ENCODE measurements at places on chromosomes 11 and 22.
A peak's percentile ranks its signal among the peaks of the same experiment; 100 is the strongest.

GRCh38 chr11:17543574-17544180 lies 539 bp downstream of the USH1C start:
- DNase-seq, result no peak

DNA sequence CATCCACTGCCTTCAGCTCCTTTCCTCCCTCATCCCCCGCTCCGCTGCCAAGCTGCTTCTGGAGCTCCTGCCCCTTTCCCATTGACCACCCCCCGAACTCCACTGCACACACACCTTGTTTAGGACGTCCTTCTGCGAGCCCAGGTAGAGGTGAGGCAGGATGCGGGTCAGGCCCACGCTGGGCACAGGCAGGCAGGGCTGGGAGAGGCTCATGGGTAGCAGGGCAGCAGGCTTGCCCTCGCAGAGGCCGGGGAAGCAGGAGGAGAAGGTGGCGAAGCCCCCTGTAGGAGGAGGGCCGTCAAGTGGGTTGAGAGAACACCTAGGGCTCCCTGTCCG lies 13.3 kb downstream of the DUSP8 start:
- DNase-seq, result no peak

DNA sequence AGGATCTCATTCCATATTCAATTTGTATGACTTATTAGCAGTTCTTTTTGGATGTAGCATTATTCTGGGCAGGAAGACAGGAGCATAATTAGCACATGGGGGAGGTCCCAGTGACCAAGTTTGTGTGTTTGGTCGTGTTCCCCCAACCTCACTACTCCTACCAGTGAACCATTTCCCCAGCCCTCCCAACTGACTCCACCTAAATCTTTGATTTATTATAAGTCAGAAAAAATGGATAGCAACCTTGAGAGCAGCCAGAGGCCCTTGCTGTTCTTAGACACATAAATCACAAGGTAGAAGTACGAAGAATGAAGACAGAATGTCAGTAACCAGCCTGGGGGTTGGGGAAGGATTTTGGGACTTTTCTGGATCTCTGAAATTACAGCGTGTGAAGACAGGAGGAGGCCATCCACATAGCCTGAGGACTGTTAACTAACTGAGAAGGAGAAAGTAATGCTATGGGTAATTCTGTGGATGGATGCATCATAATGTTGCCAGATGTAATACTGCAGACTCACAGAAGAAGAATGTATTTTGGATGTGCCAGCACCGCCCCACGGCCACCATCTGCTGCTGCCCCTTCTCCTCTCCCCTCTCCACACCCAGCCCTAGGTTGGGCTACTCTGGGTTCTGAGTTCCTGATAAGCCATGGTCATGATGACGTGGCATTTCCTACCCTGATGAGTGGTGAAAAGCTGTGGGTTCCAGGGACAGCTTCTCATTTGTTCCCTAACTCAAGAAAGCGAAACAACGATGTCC lies 124.3 kb upstream of the TTC12 start:
- peak; percentile 100 for DNase-seq

GRCh38 chr11:61516191-61516590 lies 7.6 kb downstream of the LRRC10B start:
- DNase-seq, result no peak

DNA sequence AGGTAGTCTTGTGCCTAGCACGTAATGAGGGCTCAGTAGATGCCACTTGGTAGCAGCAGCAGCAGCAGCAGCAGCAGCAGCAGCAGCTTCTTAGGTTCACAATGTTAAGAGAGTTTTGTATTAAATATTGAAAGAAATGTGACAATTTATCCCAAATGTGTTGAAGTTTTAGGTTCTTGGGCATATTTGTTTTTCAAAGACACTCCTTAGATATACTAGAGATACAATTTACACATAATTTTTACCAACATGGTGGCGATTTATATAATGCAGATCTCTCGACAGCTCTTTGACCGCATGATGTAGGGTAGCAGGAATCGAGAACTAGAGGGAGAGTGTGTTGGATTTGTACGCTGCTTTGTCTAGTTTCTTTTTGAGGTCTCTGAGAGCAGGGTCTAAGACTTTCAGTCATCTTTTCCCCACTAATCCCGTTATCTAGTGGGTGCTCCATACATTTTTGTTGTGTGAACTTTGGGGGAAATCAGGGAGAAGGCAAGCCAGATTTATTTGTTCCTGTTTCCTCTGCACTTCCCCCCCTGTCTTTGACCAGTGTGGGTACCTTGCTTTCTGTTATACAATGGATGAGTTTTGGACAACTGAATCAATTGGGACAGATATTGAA lies 1.4 kb downstream of the FDX1 start:
- peak; percentile 20 for DNase-seq

DNA sequence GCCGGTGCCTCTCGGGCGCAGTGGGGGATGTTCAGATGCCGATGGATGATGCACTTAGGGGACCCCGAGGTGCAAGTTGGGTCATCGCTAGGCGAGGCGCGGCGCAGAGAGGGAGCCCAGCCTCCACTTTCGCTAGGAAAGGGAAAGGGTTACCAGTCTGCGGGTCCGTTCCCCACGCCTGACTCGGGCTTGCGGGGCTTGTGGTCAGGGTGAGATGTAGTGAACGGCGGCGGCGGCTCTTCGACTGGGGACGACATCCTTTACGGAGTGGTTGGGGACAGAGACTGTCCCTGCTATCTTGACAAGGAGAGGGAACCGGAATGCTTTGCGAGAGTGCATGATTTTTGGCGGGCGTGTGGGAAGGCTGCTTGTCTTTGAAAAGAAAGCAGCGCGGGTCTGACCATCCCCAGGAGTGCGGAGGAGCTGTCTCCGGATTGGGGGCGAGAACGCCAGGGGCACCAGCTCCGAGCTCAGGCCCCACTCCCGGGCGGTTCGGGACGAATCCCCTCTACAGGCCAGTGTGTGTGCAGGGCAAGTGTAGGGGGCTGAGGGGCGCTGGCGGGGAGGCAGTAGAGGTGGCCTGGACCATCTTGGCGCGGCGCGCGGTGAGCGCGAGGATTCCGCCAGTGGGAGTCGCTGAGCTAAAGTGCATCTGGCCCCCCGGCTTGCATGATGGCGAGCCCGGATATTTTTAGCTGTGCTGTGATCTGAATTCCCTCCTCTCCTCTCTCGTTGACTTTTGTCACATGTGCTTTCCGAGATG lies 1.1 kb downstream of the FAT3 start:
- DNase-seq, result no peak

Measured in RPMI7951 (cell line).